ENCODE measurements at places on chromosomes 16 and 17.
A peak's percentile ranks its signal among the peaks of the same experiment; 100 is the strongest.

DNA sequence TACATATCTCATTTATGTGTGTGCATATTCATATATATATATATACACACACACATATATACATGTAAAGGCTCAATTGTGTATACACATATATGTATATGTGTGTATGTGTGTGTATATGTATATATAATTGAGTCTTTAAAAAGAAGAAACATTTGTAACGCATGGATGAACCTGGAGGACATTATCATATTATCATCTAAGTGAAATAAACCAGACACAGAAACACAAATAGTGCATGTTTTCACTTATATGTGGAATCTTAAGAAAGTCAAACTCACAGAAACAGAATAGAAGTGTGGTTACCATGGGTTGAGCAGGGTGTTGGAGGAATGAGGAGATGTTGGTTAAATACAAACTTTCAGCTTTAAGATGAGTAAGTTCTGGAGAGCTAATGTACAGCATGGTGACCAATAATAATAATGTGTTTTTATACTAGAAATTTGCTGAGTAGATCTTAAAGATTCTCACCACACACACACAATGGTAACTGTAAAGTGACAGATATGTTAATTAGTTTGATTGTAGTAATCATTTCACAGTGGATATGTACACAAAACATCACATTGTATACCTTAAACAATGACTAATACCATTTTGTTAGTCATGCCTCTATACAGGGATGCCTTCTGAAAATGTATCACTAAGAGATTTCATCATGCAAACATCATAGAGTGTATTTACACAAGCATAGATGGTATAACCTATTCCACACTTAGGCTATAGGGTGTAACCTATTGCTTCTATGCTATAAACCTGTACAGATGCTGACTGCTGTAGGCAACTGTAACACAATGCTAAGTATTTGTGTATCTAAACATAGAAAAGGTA is 132.6 kb upstream of the CACNG5 start:
- DNase-seq: no peak

- DNase-seq: peak; percentile 76
Measured at GRCh38 chr17:66567234-66568170, 265.1 kb downstream of the PRKCA start.

GRCh38 chr16:85927371-85927770 is 28.4 kb downstream of the IRF8 start:
- no peak for DNase-seq

GRCh38 chr17:42142371-42142896 is 12.4 kb downstream of the RAB5C start:
- DNase-seq: no peak

DNA sequence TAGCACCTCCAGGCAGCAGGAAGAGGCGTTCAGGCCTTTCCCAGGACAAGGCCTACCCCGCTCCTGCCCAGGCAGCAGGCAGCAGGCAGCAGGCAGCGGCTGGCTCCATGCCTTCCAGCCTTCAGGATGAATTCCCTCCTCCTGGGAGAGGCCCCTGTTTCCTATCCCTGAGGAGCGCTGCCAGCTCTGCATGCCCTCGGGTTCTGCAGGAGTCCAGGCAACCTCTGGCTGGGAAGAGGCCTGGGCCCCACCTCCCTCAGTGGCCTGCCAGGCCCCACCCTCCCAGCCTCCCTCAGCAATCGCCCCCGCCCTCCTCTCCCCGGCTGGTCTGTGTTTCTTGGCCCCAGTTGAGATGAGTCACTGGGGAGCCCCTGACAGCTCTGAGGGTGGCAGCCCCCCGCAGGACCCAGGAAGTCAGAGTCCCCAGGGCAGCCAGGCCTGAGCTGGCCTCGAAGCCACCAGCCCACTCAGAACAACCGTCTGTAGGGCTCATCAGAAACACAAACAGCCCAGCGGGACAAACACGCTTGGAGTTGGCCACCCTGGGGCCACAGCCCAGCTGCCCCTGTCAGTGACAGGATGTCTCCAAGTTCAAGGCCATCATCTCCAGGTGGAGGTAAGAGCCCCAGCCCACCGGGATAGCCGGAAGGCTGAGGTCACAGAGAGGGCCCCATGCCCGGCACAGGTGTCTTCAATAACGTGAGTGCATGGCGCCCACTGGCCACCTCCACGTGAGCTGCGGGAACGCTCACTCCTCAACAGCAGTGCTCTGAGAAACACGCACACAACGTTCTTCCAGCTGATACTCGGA is 39.5 kb upstream of the CIBAR2 start:
- no peak for DNase-seq

- DNase-seq: no peak
Measured at GRCh38 chr16:71460236-71460635, 1.8 kb downstream of the ZNF23 start.

GRCh38 chr17:76585649-76586593 is at the start of gene ST6GALNAC2:
Gene ST6GALNAC2, minus strand, starts transcription at chr17:76585860. Its CDS starts 52 bp downstream, at chr17:76585808.
- DNase-seq: no peak

DNA sequence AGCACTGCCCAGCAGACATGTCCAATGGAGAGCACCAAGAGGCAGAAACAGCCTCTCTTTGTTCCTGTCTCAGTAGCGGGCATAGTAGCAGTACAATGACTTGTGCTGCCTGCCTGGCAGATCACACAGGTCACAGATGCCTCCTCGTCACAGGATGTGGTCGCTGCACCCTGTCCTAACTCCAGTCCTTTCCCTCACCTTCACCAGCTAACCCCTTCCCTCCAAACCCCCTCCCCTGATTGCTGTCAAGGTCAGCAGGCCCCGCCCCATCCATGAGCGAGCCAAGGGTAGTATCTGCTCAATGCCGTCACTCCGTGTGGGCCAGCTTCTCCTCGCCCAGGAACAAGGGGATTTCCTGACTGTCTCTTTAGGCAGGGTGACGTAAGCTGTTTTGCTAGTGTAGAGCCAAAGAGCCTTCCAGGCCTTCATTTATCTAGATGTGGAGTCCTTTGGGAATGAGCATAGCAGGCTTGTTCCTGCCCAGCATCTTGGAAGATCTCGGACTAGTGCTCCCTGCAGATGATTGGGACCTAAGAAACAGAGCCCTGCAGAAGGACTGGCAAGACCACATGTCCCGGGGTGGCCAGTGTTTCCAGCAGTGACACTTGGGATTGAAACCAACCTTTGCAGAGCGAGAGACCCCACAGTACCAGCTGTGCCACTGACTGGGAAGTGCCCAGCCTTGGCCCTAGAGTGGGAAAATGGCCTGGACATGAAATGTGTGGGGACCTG is 75.9 kb upstream of the TNRC6C start:
- peak; percentile 56 for DNase-seq

DNA sequence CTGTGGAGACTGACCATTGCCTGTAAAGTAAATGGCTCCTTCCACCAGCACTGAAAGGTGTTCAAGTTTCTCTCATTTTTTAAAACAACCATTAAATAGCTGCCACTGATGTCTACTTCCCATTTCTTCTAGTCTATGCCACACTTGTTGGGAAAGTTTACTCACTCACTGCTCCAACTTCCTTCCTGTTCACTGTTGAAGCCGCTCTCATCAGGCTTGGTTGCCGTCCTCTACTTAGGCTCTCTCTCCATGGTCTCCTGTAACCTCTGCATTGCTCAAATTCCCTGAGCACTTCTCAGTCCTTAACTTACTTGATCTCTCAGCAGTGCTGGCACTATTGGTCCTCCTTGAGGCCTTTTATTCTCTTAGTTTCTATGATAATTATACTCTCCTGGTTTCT is 32.4 kb downstream of the SNX11 start:
- DNase-seq: no peak

GRCh38 chr17:74981979-74982662 is 5.3 kb upstream of the CDR2L start:
- DNase-seq: peak; percentile 44

- no peak for DNase-seq
Measured at GRCh38 chr17:79754370-79754769, 23.6 kb upstream of the CBX2 start.

GRCh38 chr16:53805752-53806151 is 101.8 kb downstream of the FTO start:
- DNase-seq: no peak

DNA sequence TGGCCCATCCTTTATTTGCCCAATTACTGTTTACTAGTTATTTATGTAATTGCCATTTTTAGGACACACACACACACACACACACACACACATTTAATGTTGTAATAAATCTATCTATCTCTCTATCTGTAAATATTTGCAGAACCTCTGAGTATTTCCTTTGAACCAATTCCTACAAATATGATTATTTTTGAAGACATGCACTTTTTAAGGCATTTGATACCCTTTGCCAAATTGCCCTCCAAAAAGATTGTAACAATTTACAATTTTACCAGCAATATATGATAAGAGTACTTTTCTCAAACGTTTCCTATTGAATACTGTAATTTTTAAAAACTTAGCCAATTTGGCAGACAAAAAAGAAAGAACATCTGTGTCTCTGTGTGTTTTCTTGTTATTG is 143.8 kb upstream of the FOXF1 start:
- no peak for DNase-seq

DNA sequence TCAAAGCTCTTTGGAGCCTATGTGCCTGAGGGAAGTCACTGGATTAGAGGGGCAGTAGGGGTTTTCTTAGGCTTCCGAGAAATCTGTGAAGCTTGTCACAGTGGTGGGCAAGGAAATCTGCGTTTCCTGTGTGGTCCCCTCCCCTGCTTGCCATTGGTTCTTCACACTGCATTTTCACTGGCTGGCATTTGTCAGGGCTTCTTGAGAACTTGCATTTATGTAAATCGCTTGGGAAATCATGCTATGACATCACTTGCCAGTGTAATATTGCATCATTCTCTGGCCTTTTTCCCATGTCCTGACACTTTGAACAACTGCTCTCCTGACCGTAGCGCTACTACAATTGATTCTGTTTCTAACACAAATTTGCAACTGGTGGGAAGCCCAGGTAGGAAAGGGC is 1.8 kb downstream of the CACNG3 start:
- DNase-seq: no peak

- DNase-seq: no peak
Measured at GRCh38 chr17:956905-957304, 22.7 kb downstream of the NXN start.

- DNase-seq: no peak
Measured at GRCh38 chr17:81863123-81863675, 2.9 kb upstream of the P4HB start.

- DNase-seq: peak; percentile 76
Measured at GRCh38 chr17:44947461-44948314, at the start of gene KIF18B. Gene KIF18B, minus strand, starts transcription at chr17:44947773. Its CDS starts 11,429 bp downstream, at chr17:44936344.

GRCh38 chr16:16092925-16093627 is 130.2 kb downstream of the ABCC6 start:
- DNase-seq: no peak

DNA sequence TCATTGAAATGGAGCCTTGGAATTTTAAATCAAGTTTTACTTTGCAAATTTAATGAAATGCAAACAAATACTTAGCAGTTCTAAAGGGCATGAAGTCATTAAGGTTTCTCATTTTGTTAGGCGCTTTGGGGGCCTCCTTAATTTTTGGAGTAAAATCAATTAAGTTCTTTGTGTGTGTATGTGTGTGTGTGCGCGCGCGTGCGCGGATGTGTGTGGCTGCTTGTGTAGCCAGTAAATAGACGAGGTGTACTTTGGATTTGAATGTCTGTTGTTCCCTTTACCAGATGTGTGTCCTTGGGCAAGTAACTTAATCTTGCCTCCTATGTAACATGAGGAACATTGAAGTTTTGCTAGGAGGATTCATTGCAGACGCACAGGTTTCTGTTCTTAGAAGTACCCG is 1051.4 kb upstream of the EEF2KMT start:
- no peak for DNase-seq

DNA sequence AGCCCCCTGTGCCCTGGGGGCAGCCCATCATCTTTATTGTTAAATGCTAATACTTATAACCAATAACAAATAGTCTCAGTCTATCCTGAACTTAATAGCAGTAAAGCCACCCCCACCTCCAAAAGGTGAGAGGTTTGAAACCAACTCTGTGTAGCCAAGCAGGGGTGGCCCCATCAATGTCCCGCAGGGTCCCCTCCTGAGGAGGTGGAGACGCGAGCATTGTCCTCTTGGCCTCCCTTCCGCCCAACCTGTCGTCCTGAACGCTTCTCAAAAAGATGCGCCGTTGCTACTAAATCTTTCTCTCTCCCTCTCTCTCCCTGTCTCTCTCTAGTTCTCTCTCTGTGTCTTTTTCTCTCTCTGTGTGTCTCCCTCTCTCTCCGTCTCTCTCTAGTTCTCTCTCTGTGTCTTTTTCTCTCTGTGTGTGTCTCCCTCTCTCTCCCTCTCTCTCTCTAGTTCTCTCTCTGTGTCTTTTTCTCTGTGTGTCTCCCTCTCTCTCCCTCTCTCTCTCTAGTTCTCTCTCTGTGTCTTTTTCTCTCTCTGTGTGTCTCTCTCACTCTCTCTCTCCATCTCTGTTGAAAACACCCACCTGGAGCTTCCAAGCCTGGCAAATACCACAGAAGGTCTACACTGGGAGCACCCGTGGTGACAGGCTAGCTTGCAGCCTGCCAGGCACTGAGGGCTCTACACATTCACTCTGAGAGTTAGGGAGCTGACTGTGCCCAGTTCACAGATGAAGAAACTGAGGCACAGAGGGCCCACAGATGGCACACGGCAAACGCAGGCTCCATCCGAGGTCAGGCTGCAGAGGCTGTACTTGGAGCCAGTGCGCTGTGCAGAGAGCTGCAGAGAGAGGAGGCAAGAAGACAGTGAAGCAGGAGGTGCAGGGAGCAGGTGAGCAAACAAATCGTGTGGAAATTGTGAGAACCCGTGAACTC is 185.9 kb downstream of the C16orf95 start:
- DNase-seq: no peak

- DNase-seq: no peak
Measured at GRCh38 chr16:35908942-35909341, 2449.5 kb downstream of the TP53TG3F start.

DNA sequence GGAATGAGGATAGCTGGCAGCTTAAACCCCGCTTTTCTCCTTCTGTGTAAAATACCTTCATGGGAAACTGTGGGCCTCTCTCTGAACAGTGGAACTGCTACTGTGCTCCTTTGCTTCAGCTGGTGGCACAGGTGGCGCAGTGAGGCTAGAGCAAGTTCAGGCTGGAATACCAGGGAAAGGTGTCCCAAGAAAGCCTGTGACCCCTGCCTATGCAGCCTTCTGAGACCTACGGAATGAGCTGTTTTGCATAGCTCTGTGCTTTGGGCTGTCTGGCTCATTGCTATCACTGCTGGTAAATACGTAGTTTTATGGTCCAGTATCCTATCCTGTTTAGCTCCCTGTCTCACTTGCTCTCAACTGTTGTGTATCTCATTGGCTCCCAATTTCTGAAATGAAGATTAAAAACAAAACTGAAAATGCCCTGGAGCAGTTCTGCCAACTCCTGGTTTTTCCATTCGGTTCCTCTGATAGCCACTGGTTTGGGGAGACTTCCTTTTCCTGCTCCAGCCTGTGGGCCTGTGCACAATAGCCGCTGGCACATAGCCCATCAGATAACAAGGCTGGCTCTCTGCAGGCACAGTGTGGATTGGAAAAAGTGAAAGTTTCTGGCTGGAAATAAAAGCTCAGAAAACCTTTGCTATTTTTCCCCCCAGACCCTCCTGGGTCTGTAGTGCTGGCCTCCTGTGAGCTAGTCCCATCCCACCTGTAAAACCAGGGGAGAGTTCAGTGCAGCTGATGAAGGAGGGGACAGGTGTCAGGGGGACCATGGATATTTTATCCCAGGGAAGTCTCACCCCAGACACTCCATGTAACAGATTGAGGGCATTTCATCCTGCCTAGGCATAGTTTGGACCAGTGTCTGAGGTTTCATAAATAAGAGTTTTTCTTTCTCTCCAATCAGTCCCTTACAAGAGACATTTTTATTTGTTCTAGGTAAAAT is 24.0 kb downstream of the LIMD2 start:
- no peak for DNase-seq

Measured in stimulated activated CD8-positive, alpha-beta memory T cell treated with anti-CD3 and anti-CD28 coated beads, Interleukin-15, amount 100 ng/mL, for 1 hour (primary cell).